ENCODE measurements at places on chromosomes 11 and 22. TPM values are rescaled to one million over a fixed set of nuclear protein-coding genes. Genes with fewer than 3 reads are reported as not detected.

MS4A8 gene
- not detected for total RNA-seq

LRRC74B gene
- not detected for total RNA-seq

RTL10 gene
- 16.0 TPM for total RNA-seq

SNAP29 gene
- total RNA-seq, result 6.9 TPM

OR51B4 gene
- not detected for total RNA-seq

NELL1 gene
- not detected for total RNA-seq

TBX1 gene
- 62.8 TPM for total RNA-seq

DEFB131B gene
- total RNA-seq, result not detected

RGL4 gene
- total RNA-seq, result not detected

OR52N4 gene
- total RNA-seq, result not detected

FZD4 gene
- total RNA-seq, result 147 TPM

PLEKHA7 gene
- 3.4 TPM for total RNA-seq

DNAJB13 gene
- total RNA-seq, result 0.13 TPM

CACNA1I gene
- not detected for total RNA-seq

KCNC1 gene
- not detected for total RNA-seq

FXYD6 gene
- 7.3 TPM for total RNA-seq

OR4A47 gene
- total RNA-seq, result not detected

CECR2 gene
- total RNA-seq, result under 0.01 TPM

SHISAL1 gene
- under 0.01 TPM for total RNA-seq

OR51B5 gene
- total RNA-seq, result not detected

OSBPL5 gene
- 61.7 TPM for total RNA-seq

CABP4 gene
- total RNA-seq, result 0.89 TPM

GPR83 gene
- total RNA-seq, result under 0.01 TPM

RAB3IL1 gene
- total RNA-seq, result 1.9 TPM
